Head of caudate nucleus (tissue), 42 donors: ENCODE measurements at places on chromosomes 5 and 9.

DNA sequence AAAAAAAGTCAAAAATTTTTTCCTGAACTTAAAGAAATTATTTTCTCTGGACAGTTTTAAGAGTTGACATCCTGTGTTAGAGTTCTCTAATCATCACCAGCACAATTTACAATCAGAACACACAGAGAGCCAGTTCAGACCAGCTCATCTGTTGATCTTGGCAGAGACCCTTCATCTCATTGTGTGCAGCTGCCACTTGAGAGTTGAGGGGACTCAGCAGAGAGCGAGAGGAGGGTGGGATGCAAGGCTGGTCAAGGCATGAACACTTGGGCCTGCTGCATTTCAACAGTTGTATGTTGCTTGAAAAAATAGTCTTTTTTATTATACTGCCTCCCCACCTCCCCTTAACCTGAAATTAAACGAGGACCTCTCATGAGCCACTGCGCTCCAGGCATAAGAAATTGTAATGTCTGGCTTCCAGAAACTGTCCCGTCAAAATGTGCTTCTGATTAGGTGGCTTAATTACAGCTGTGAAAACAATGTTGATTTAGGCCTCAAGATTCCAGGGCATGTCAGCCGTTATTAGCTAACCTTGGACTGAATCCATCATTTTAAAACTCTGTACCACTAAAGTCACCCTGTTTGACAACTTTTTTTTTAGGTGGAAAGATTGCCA is 383.6 kb downstream of the CCDC171 start:
- DNase-seq: no peak

DNA sequence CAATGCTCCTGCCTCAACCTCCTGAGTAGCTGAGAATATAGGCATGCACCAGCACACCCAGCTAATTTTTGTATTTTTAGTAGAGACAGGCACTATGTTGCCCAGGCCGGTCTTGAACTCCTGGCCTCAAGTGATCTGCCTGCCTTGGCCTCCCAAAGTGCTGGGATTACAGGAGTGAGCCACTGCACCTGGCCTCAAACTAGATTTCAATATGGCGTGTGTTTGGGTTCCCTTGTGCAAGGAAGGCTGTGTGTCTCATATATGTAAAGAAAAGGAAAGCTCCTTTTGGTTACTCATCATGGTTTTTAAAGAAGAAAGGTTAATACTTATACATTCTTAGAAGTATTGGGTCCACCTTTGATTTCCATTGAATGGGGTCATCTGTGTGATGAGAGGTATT is 70.7 kb downstream of the ANKRD33B start:
- DNase-seq: no peak

GRCh38 chr9:21165516-21165915 is 944 bp downstream of the IFNA21 start:
- DNase-seq: no peak

GRCh38 chr5:126677121-126677520 is 76.4 kb downstream of the PHAX start:
- DNase-seq: no peak

GRCh38 chr5:143572671-143573070 is 169.2 kb upstream of the NR3C1 start:
- no peak for DNase-seq

DNA sequence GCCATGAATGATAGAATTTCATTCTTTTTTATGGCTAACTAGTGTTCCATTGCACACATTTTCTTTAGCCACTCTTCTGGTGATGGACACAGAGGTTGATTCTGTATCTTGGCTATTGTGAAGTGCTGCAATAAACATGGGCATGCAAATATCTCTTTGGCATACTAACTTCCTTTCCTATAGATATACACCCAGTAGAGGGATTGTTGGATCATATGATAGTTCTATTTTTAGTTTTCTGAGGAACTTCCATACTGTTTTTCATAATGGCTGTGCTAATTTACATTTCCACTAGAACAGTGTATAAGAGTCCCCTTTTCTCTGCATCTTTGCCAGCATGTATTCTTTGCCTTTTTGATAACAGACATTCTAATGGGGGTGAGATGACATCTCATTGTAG is 50.4 kb upstream of the CDK5RAP2 start:
- DNase-seq: no peak

DNA sequence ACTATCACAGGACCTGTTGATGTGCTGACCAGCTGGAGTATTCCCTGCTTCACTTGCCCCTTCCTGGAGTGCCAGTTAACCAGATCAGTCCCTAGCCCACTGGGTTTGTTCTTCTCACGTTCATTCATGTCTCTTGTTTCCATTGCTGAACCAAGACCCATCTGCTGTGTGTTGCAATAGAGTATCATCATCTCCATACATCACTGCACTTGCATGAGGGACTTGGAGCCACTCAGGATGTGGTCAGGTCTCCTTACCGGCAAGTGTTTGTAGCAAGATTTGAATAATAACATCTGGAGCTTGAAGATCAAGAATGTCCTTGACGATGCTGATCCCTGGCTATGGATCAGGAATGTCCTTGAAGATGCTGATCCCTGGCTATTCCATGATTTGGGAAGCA is 358.6 kb downstream of the IRX1 start:
- no peak for DNase-seq

DNA sequence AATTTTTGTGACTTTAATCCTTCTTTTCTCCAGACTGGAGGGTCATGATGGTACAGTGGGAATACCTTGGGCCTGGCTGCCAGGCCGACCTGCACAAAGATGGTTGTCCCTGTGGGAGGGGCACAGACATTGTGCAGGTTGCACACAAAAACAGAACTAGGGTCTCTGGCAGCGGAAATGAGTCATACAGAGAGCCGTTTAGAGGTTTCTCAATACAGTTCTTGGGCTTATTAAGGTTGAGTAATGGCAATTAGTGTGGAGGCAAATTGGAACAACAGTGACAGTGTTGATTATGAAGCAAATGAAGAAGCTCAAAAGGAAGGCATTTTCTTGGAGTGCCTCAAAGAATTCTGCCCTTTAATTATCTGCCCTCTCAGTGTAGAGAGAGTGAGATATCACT is 173.6 kb downstream of the TENT4A start:
- DNase-seq: no peak

- no peak for DNase-seq
Observed at GRCh38 chr9:110923601-110924000, 114.7 kb downstream of the LPAR1 start.

- DNase-seq: no peak
Observed at GRCh38 chr9:90368241-90368640, 274.4 kb downstream of the DIRAS2 start.

DNA sequence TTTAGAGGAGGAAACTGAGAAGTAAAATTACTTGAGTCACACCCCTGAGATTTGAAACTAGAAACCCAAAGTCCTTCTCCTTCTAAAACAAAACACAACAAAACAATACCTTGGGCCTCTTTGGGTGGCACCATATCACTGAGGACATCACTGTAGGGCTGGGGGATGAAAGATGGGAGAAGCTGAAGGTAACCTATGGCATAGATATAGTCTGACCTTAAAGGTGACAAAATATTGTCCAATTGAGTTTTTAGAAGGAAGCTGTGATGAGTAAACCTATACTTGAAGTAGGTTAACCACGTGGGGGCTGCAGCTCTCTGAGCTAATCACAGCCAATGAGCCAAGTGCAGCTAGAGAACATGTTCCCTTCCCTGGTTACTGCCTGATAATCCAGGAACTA is 167.4 kb upstream of the CD180 start:
- no peak for DNase-seq

DNA sequence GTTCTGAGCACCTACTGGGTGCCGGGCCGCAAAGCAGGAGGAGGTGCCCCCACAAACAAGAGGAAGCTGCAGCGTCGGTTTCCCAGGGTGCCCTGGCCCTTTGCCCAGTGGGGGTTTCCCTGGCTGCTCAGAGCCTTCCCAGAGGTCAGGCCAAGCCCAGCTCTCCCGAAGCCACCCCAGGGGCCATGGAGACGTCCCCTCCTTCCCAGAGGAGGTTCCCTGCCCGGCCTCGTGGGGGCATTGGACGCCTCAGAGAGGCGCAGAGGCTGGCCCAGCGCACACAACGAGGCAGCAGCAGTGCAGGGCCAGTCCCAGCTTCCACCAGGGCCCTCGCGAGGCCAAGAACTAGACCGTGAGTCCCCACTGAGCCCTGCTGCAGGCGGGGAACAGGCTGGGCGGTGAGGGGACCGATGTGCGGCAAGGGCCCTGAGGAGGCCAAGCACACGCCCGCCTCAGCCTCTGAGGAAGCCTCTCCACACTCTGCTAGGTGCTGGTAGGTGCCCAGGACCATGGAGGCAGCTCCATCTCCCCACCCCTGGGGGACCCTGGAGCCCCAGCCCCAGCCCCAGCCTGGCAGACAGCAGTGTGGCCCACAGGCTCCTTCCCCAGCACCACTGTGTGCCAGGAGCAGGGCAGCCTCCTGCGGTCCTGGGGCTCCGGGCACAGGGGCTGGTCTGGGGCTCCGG is 7.0 kb downstream of the DIPK1B start:
- DNase-seq: no peak
